ENCODE measurements at places on chromosomes 12 and 14.

DNA sequence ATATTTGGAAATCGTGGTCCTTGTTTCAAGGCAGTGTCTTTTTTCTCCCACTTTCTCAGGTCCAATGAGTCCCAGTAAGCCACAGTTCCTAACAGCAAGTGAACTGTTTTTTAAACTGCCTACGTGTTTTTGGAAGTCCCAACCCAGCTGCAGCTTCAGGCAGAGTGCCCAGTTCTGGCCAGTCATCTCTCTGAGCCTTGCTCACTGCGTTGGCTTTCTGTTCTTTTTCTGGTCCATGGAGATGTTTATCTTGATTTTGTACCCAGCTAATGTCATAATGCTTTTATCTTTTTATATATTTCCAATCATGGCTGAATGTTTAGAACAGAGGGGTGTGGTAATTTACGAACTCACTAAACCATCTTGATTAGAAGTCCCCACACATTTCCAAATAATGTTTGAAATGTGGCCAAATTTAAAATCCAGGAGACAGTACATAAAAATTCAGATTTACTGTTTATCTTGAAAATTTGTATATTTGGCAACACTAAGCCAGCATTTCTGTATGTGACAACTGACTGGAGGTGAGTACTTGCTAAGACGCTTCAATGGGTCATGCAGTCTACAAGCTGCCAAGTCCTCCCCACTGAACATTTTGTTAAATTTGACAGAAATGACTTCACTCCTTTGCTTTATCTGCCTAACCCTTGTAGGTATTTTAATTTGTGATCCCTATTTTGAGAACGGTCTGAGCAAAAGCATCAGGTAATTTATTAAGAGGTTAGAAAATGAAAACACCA lies 46.1 kb upstream of the OTOGL start:
- DNase-seq = no peak

GRCh38 chr12:84172823-84173424 lies 739.7 kb downstream of the SLC6A15 start:
- DNase-seq = no peak

DNA sequence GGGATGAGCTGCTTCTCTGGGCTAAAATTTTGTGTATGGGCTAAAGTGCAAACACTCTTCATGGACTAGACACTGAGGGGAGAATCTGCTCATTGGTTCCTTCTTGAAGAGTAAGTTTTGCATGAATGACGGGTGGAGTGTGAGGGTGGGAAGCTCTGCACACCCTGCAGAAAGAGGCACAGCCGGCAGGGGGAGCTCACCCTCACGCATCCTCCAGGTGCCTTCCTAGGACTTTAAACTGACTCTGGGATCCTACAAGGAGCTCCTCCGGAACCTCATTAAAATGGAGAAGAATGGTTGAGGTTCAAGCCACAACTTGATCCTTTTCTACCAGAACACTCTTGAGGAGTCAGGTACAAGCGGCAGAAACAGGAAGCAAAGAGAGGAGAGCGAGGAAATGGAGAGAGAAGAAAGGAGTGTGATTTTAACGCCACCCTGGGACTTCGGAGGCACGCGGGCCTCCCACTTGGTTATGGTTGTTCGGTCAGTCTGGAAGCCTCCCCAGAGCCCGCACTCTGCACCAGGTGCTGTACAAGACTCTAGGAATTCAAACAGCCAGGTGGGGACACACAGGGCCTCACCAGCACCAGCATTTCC lies 87.5 kb downstream of the SETD3 start:
- DNase-seq = no peak

DNA sequence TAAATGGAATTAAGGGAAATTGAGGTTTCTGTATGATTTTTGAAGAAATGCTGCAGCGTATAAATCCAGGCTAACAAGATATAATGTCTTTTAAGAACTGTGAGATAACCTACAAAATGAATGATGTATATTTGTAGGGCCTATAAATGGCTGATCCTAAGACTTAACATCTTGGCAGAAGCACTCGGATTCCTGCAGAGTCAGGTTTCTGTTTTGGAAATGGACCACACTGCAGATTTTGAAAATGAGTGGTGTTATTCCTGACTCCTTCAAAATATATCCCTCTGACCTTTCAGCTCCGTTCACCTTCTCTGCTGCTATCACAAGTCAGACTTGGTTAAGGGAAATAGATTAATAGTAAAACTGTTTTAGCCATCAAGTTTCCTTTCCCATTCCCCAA lies 5.0 kb downstream of the TIGAR start:
- no peak for DNase-seq

- no peak for DNase-seq
Observed at GRCh38 chr12:63038713-63039100, 103.8 kb upstream of the PPM1H start.

DNA sequence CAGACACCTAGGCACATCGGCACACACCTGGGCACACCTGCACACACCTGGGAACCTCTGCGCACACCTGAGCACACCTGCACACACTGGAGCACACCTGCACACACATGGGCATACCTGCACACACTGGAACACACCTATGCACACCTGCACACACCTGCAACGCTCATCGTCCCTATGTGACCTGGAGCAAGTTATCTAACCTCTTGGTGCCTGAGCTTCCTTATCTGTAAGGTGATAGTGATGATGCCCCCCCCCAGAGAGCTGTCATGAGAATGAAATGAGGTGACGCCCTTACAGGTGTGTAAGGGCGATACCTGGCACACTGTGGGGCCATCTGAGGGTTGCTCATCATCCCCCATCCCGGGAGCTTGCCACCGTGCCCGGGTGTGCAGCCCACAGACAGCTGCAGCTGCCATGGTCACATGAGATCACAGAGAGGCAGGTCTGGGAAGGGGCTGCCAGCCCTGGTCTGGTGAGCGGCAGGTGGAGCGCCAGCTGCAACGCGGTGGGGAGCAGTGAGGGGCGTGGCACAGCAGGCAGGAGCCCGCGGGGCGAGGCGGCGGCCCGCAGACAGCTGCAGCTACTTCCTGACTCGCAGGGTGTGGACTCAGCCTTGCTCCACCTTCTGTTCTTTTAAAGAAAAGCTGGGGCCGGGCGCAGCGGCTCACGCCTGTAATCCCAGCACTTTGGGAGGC lies 59.9 kb upstream of the FBRSL1 start:
- DNase-seq = no peak

- no peak for DNase-seq
Observed at GRCh38 chr14:64444984-64445845, 20.1 kb upstream of the AKAP5 start.

- DNase-seq = no peak
Observed at GRCh38 chr14:26598672-26599131, 869 bp upstream of the NOVA1 start.

- no peak for DNase-seq
Observed at GRCh38 chr12:53543539-53543938, 36.3 kb upstream of the NPFF start.

DNA sequence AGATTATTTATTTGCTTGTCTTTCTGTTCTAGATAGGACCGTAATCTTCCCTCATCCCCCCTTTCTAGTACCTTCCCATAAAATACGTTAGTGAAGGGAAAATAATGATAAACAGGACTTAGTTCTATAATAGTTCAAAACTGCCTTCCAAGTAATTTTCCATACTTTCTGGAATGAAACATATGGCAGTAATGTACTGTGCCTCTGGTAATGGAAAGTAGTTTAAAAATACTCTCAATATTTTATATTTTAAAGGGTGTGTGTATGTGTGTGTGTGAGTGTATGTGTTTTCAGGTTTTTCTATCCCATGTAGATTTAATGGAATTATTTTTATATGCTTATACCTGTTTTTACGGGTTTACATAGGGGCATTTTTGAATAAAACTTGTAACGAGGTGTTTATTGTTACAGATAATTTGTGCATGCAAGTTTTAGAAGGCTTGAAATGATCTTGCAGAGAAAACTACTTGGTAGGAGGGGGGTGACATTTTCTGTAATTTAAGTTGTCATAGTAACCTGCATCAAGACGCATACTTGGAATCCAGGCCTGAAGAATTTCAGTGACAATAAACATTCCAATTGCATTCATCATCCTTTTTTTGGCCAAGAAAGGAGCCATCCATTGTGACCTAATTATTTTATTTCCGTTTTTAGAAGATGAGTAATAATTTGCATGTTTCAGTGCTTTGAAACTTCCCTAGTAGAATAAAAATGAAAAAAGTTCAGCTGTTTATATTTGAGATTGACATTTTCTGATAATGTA lies 38.9 kb downstream of the RASSF8 start:
- no peak for DNase-seq

- DNase-seq = no peak
Observed at GRCh38 chr12:106871477-106871876, 84.2 kb upstream of the TMEM263 start.

- no peak for DNase-seq
Observed at GRCh38 chr12:92369636-92370035, 224.0 kb upstream of the BTG1 start.

DNA sequence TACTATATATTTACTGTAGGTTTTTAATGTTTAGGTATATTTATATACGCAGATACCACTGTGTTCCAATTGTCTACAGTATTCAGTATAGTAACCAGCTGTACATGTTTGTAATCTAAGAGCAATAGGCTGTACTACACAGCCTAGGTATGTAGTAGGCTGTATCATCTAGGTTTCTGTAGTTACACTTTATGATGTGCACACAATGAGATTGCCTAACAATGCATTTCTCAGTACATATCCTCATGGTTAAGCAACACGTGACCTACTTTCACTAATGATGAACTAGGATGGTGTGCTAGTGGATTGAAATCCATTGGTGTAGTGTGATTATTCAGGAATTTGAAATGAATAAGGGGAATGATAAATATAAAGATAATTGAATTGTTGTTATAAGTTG lies 77.7 kb downstream of the ETNK1 start:
- no peak for DNase-seq

DNA sequence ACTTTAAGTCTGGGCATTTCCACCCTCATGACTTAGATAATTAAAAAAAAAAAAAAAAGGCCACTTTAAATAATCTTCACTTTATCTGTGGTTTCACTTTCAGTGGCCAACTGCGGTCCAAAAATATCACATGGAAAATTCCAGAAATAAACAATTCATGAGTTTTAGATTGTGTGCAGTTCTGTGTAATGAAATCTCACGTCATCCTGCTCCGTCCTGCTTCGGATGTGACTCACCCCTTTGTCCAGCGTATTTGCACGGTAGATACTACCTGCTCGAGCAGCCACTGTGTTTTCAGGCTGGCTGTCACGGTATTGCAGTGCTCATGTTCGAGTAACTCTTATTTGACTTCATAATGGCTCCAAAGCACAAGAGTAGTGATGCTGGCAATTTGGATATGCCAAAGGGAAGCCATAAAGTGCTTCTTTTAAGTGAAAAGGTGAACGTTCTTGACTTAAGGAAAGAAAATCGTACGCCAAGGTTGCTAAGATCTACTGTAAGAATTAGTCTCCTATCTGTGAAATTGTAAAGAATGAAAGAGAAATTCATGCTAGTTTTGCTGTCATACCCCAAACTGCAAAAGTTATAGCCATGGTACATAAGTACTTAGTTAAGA lies 2.4 kb downstream of the E2F7 start:
- DNase-seq = no peak

DNA sequence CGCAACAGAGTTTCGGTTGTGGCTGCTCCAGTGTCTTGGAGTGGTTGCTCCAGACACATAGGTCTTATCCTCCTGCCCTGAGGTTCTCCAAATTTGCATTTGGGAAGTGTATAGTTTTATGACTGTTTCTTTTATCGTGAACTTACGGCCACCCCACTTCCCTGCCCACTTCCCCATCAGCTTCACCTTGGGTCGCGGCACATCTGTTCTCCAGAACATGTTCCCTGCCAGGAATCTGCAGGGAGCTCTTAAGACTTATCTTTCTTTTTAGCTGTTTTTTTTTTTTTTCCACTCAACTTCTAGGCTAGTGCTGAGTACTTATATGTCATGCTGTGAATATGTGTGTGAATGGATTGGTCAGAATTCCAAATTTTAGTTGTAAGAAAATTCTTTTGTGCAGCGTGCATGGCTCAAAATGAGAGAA lies 75.4 kb downstream of the ETV6 start:
- no peak for DNase-seq

GRCh38 chr14:105316577-105316941 lies 2.0 kb downstream of the PACS2 start:
- no peak for DNase-seq
